Endothelial cell (in vitro differentiated cells): ENCODE measurements at places on chromosomes 5 and 9.

DNA sequence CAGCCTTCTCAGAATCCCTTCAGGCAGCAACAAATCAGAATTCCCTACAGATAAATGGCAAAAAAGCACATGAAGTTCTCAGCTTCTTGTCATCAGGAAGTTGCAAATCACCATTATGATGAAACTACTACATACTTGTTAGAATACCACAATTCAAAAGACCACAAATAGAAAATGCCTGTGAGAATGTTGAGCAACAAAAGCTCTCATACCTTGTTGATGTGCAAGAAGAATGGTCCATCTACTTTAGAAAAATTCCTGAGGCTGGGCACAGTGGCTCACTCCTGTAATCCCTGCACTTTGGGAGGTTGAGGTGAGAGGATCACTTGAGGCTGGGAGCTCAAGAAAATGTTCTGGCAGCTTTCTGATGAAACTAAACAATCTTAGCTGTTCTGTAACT is 278.1 kb downstream of the ICE1 start:
- DNase-seq = no peak

- DNase-seq = no peak
Observed at GRCh38 chr5:159886296-159886695, 30.0 kb upstream of the ADRA1B start.

GRCh38 chr5:112929336-112930081 is 7.5 kb upstream of the REEP5 start:
- no peak for DNase-seq

DNA sequence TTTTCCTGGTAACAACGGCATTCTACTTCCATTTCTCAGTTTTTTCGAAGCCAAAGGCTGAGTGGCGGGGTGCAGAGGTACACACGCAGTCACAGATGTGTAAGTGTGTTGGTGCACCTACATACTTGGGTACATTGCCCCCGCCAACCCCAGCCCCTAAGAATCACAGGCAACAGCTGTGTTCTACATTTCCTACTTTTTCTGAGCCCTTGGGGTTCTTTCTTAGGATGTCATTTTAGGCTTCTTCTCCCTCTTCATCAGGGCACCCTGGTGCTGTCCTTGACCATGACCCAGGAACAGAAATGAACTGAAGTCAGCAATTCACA is 104.8 kb downstream of the PAX5 start:
- no peak for DNase-seq

- DNase-seq = no peak
Observed at GRCh38 chr5:174231956-174232487, 186.5 kb downstream of the NSG2 start.
